ENCODE measurements at places on chromosomes 13 and 19.

DNA sequence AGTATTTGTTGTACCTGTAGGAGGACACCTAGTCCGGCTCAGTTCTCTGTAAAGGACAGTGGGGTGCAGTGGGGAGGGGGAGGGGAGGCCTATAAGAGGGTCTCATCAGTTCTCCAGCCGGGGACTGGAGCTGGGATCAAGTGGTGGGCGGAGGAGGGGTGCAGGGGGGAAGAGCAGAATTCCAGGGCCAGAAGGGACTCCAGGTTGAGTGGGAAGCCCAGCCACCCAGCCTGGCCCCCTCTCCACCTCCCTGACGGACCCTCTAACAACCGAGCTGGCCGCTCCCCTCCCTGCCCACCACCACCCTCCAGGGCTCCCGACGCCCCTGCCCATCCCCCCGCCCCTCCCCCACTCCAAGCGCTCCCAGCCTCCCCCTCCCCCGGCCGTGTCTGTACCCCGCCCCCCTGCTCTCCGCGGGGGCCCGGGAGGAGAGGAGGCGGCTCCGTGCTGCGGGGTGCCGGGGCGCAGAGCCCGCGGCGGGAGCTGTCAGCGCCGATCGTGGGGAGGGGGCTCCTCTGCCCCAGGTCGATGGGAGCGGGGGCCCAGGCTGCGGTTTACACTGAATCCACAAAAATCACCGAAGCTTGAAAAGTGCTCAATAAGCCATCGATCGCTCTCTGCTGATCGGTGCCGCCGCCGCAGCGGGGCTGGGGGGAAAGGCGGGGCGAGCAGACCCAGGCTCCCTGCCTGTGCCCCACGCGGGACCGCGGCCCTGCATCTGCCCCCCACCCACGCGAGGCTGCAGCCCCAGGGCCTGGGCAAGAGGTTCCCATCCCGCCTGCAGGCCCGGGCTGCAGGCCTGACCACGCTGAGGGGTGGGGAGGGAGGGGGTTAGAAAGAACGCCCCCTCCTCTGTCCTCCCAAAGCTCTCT lies 34.6 kb upstream of the ONECUT3 start:
- DNase-seq, result no peak

GRCh38 chr19:21498651-21499050 lies 6.8 kb upstream of the ZNF429 start:
- no peak for DNase-seq

- DNase-seq, result peak; percentile 93
Measured at GRCh38 chr19:45506246-45506988, 862 bp upstream of the VASP start.

DNA sequence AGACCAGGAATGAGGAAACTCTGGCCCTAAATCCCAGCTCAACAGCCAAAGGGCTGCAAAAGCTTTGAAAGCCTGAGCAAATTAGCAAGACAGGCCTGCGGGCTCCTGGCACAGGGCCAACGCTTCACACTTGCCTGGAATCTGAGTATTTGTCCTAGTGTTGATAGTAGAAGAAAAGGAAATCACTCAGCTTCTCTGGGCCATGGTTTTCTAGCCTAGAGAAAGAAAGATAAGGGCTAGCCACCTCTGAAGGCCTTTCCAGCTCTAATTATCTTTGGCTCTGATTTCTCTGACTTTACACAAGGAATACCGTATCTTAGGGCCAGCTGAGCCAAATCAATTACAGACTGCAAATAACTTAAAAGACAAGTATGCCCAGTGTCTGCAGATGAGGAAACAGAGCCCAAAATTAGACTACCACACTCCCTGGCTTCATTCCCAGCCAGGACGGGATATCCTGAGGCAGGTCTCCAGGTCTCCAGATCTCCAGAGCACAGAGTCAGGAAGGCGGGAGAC lies 69.6 kb downstream of the STK24 start:
- DNase-seq, result no peak

DNA sequence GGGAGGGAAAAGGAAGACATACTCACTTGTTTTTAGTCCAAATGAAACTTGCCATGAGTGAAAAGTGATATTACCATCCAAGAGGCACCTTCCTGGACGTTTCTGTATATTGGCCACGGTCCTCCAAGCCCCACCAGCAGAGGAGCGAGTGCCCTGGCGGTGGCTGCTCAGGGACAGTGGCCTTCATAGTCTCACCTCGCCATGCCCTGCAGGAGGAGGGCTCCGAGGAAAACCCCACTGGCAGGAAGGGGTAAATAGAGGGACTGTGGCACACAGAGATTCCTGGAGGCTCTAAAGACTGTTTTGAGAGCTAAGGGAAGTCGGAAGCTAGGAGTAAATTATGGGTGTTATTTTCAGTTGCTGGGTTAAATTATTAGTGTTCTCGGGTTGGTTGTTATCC lies 98.4 kb upstream of the UBL3 start:
- no peak for DNase-seq

DNA sequence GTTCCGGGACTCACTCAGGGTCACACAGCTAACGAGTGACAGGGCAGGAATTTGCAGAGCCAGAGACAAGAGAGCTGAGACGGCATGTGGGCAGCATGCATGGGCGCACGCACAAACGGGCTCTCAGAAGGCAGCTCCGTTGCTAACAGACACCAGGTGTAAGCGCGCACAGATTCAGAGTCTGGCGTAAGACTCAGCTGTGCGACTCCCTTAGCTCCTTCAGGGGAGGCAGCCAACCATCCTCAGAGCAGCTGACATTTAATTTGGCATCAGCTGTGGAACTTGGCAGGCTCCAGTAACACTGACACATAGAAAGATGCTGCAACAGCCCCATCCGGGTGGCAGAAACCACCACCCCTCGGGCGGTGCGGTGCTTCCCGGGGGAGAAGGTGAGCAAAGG lies 7.5 kb upstream of the TM6SF2 start:
- no peak for DNase-seq

- DNase-seq, result no peak
Measured at GRCh38 chr13:112102243-112102642, 35.3 kb downstream of the SOX1 start.

DNA sequence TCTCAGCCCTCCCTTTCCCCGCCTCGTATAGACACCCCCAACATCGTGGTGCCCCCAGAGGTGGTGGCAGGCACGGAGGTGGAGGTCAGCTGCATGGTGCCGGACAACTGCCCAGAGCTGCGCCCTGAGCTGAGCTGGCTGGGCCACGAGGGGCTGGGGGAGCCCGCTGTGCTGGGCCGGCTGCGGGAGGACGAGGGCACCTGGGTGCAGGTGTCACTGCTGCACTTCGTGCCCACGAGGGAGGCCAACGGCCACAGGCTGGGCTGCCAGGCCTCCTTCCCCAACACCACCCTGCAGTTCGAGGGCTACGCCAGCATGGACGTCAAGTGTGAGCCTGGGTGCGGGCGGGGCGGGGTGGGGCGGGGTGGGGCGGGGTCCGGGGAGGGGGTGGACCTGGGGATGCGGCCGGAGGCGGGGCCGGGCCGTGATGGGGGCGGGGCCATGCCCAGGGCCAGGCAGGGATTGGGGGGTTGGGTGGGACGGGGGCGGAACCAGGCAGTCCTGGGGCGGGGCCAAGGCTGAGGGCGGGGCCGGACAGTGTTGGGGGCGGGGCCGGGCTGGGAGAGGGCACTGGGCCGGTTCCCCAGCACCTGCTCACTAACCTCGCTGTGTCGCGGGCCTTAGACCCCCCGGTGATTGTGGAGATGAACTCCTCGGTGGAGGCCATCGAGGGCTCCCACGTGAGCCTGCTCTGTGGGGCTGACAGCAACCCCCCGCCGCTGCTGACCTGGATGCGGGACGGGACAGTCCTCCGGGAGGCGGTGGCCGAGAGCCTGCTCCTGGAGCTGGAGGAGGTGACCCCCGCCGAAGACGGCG lies 7.8 kb downstream of the MAG start:
- no peak for DNase-seq

- no peak for DNase-seq
Measured at GRCh38 chr19:45674946-45675345, 6.9 kb downstream of the GIPR start.

- DNase-seq, result no peak
Measured at GRCh38 chr13:101423872-101424271, 7.6 kb upstream of the NALCN start.

Measured in T-cell (primary cell).